ENCODE measurements at places on chromosomes 5 and 9.

DNA sequence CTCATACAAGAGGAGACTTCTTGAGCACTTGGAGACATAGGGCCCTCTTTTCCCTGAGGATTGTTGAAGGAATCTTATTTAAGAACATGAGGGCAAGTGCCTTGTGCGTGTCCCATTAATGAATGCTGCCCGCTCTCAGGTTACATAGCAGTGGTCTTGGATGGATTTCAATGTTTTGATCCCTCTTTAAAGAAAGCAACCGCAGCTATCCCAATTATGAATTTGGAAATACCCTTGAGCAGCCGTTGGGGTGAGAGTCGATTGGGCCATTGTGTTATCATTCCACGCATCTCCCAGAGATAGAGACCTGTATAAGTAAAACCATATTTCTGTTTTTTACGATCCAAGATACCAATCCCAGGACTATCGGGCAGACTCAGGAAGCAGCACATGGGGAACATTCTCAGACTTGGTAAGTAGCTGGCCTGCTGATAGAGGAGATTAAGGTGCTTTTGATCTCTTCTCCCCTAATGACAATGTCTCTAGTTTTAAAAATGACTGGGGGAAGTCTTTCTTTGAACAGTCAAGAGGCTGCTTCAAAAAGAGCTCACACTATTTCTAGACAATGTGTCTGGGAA, 145.3 kb downstream of the MACROH2A1 start:
- no peak for DNase-seq

DNA sequence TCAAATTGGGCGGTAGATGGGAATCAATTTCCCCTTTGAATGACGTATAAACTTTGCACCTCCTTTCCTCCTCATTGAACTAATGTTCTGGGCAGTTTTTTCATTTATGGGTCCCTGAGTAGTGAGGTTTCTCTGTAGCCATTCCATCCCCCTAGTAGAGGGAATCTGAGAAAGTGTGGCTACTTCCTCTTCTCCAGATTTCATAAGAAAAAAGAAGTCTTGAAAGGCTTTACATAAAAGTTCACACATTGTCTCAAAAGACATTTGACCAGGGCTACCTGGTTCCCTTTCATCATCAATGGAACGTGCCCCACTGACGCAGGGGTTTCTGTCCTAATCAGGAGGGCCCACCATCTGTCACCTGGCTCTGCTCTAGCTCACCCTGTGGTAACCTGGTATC, 57.3 kb downstream of the CTSL start:
- DNase-seq = no peak

DNA sequence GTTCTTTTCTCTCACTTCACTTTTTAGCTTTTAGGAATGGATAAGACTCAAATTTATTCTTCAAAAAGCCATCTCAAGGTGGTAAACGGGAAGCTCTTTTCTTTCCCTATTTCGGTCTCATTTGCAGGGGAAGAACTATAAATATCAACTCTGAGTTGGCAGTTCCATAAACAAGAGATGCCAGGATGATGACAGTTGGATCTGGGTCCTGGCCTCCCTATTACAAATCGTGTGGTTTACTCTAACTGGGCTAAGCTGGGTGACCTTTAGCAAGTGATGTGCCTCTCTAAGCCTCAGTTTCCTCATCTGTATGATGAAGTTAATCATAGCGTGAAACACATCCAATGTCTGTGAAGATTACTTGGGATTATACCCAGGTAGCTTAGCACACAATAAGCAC, 44.2 kb downstream of the TLE4 start:
- no peak for DNase-seq

DNA sequence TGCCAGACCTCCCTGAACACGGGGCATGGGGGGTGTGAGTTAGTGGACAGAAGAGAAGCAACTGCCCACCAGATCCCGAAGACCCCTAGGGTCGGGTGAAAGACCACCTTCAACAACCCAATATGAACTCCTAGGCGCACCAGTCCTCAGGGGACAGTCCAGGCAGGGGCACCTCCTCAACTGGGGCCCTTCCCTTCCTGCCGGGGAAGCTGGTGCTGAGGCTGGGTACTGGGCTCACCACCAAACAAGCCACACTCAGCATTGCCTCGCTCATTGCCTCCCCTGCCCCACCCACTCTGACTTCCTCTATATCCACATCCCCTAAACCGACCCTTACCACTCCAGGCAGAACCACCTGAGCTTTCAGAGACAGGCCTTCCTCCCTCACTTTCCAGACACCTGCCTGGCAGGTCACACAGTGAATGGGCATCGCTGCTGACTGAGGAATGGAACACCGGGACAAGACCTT, 42.5 kb downstream of the SEMA4D start:
- no peak for DNase-seq

- no peak for DNase-seq
These were observed 11.4 kb downstream of the YTHDC2 start for GRCh38 chr5:113524927-113525326.

GRCh38 chr9:111533099-111533790, 8.3 kb downstream of the ZNF483 start:
- DNase-seq = no peak

Data from NCI-H1092 (cell line).